ENCODE measurements at places on chromosomes 5 and 9.
A peak's percentile ranks its signal among the peaks of the same experiment; 100 is the strongest.

DNA sequence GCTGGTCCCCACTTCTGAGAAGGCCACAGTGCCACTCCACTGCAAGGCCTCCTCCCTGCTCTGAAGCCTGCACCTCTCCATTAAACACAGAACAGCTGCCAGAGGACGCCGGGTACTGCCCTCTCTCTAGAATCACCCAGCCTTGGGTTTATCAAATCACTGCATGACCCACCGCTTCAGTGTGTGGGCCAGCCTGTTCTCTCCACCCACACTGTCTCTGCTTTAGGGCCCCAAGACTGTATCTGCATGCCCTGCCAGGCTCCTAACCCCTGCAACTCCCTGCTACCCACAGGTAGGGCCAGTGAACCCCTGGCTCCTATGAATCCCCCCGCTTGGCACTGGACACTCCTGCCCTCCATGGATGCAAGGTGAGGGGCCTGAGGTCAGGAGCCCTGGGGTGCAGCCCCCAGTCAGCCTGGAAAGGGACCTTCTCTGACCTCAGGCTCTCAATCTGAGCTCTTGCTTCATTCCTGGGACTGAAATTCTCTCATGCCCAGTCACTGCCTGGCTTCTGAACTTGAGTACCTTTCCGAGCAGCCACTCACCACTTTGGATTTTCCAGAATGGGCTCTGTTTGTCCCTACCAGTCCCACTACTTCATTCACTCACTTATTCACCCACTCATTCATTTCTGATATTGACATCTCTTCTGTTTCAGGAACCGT, 206.3 kb downstream of the GABBR2 start:
- DNase-seq: no peak

DNA sequence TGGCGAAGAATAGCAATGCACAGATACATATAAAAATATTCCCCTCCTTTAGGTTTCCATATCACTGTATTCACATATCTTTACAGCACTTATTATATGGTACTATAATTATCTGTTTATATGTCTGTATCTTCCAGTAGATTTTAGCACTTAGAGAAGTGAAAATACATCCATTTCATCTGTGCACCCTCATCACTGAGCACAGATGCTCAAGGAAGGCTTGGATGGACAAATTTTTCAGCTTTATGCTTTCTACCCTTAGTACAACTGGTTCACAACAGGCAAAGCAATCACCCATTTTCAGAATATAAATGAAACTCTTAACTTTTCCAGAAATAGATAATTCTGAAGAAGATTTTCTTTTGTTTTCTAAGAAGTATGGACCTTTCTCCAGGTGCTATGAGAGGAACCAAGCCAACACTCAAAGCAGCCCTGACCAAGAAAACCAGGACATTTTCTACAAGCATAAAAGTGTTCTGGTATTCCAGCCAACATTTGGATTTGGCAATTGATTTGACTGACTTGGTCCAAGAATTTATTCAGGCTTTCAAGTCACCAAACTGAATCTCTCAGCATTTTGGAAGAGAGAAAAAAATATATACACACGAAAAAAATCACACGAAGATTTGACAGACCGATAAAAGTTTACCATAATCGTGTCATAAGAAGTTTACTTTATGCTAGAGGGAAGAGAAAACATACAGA, 170.2 kb upstream of the CD180 start:
- DNase-seq: no peak

DNA sequence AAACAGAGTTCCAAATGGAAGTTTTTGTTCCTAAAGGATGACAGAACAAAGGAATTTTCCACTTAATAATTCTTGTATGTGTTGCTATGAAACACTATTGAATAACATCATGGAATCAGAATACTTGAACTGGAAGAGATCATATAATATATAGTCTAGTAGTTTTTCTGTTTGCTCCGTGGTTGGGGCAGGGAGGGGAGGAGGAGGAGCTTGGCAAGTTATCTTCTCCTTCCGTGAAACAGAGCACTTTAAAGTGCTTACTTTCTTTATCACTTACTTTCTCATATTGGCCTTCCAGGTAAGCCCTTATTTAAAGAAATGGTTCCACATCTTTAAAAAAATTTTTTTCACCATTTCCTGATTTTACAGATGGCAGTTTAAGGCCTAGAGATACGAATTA, 165.9 kb upstream of the TLX3 start:
- no peak for DNase-seq

- DNase-seq: no peak
These were observed 94.0 kb upstream of the PTPRD start for GRCh38 chr9:10706788-10707187.

GRCh38 chr5:72598401-72599064, 91.3 kb upstream of the ZNF366 start:
- DNase-seq: no peak

- DNase-seq: no peak
These were observed 589 bp upstream of the THBS4 start for GRCh38 chr5:80034559-80034958.

DNA sequence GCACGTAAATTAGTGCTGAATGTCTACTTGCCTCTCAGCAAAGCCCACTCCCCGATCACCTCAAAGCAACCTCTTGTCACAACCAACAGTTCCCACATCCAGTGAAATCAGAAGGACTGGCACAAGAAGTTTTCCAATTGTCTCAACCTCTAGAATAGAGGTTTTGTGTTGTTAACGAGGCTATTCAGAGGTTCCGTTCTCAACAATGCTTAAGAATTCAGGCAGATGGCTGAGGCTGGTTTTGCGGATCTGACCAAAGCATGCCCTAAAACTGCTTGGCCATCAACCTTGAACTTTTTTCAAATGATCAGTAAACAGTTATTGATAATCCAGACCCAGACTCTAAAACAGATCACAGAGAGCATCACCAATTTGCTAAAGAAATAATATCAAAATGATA, 52.9 kb downstream of the MAPKAP1 start:
- no peak for DNase-seq

- no peak for DNase-seq
These were observed 26.8 kb downstream of the ANP32B start for GRCh38 chr9:98009936-98010335.

GRCh38 chr5:94857111-94857510, 238.6 kb downstream of the SLF1 start:
- DNase-seq: no peak

DNA sequence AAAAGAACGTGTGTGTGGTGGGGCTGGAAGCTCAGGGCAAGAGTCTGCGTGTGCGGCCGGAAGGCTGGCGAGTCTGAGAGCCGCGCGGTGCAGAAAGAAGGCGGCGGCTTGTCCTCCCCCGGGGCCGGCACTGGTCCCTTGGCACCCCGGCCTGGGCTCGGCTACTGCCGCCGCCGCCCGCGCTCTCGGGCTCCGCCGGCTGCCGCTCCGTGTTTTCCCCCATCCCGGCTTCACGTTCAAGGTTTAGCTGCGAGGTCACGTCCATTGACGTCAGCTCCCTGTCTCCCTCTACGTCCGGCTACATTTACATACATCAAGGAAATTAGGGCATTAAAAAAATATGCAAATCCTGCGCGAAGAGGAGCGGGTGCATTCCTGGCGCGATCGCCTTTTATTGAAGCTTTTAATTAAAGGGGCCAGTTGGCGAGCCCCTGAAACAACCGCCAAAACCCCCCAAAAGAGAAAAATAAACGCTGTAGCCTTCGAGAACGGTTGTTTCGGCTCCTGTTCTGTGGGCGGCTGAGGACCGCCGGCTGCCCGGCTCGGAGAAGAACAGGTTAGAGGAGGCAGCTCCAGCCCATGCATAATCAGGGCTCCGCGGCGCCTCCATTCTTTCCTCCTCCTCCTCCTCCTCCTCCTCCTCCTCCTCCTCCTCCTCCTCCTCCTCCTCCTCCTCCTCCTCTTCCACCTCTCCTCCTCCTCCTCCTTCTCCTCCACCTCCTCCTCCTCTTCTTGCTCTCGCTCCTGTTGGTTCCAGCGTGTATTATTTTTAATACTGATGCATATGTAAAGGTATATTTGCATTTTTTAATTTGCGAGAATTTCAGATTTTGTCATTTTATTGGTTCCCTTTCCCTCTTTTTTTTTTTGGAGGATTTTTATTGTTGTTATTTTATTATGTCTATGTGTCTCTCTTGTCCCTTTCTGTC, 207.0 kb downstream of the MEF2C start:
- DNase-seq: no peak

DNA sequence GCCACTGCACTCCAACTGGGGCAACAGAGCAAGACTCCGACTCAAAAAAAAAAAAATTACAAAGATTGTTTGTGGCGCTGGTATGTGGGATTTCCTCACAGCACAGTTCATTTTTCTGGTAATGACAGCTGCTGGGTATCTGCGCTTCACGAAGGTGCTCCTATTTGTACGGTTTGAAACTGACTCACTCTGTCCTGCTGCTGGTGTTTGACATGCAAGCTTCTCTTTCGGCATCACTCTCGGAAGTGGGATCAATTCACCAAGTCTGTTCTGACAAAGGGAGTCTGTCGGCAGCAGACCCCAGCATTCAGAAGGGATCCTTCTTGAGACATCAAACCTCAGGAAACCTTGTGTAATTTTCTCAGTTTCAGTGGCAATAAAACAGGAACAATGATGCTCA, 26.3 kb downstream of the MAML1 start:
- DNase-seq: no peak

DNA sequence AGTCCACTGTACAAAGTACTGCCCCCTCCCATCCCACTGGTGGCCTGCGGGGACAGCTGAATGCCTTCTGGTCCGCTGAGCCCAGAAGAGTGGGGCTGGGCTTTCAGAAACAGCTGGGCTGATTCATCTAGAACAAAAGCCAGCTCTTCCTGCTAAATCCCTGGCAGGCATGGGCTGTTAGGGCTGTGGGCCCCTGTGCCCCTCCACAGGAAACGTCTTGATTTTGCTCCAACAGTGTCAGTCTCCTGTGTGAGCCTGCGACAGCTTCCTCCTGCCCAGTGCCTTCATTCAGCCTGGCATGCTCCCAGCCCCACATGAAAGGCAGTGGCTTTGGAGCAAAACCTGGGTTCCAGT, 6.9 kb upstream of the GSN start:
- peak; percentile 74 for DNase-seq

- no peak for DNase-seq
These were observed 14.0 kb downstream of the TRIM14 start for GRCh38 chr9:98105006-98105405.

DNA sequence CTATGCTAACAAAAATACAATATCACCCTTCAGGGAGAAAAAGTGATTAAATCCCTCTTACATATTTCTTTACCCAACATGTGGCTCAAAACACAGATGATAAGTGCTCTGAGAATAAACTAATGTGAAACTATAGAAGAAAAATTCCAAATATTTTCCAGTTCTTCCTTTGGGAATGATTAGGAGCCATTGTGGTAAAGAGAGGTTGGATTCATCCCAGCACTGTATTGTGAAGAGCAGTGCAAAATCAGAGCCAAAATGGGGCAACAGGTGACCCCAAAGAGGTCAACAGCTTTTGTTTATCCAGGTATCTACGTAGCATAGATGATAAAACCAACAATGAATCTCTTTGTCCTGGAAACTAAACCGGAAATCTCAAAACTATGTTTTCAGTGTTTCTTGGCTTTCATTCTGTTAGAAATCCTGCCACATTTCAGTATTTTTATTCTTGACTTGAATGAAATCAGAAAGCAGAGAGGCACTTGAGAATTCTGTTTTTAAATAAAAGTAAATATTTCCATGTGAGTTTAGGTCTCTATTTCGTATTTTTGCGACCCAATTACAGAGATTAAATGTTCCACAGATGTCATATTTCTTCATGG, 120.4 kb upstream of the FST start:
- DNase-seq: no peak

- no peak for DNase-seq
These were observed 486.4 kb downstream of the HINT1 start for GRCh38 chr5:130678637-130679036.

DNA sequence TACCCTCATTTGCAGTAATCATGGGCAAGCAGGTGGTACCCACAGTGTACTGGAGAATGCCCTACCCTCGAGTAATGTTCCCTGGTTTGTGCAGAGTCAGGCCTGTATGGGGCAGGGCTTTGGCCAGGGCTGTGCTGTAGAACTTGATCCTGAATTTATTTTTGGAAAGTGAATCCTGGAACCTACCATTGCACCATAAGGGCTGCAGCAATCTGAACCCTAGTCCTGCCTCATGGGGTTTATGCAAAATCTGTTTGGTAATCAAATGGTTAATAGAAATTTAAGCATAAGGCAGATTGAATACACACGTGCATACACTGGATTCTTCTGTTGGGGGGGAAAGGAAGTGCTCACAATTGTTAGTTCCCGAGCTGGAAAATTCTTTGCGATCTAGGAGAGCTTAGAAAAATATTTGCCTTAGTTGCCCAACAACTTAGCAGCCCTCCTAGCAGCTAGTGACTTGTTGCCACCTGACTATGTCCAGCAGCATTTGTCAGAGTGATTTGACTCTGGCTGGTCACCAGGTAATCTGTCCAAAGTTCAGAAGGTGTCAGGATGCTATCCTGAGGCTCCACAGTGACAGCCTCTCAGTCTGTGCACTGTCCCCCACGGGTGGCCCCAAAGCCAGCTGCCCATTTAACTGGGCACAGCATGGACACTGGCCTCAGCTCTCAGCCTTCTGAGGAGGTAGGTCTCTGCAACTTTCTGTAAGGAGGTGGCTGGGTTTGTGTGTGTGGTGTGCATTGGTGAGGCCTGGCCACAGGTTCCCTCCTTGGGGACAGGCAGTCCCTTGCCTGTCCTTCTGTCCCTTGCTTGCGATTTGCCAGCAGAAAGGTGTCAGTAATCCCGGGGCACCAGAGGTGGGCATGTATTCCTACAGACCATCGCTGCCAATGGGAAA, 8.3 kb downstream of the MVB12B start:
- DNase-seq: no peak

DNA sequence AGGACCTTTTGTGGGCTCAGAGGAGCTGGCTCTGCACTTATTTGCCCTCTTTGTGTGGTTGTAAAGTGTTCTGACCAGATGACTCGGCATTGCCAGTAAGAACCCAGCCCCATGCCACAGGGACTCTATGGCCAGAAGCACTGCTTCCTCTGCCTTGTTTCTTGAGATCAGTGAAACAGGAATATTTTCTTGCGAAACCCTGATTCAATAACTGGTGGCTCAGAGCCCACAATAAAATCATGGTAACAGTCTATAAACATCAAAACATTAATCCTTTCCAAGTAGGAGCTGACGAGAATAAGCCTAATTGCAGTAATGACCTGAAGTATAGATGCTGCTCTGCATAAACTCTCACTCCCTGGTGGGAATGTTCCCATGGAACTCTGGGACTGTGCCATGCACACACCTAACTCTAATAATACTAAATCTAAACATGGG, 344.3 kb downstream of the ZNF608 start:
- no peak for DNase-seq

- DNase-seq: peak; percentile 25
These were observed 315.5 kb upstream of the C9orf72 start for GRCh38 chr9:27888661-27889295.

- DNase-seq: no peak
These were observed 574.2 kb downstream of the RAB3C start for GRCh38 chr5:59157068-59157467.

- no peak for DNase-seq
These were observed 145.9 kb downstream of the DROSHA start for GRCh38 chr5:31385774-31386537.

GRCh38 chr5:39223565-39224156, 4.3 kb upstream of the FYB1 start:
- DNase-seq: no peak

All from NCI-H2081 (cell line).